ENCODE measurements at places on chromosomes 5 and 9. TPM values are rescaled to one million over a fixed set of nuclear protein-coding genes. Genes with fewer than 3 reads are reported as not detected.

The BTNL3 gene
- 121 TPM for polyA plus RNA-seq

The STKLD1 gene
- 8.1 TPM for polyA plus RNA-seq

The PANK3 gene
- polyA plus RNA-seq, result 16.3 TPM

The VCAN gene
- polyA plus RNA-seq, result 66.4 TPM

The PRDM9 gene
- not detected for polyA plus RNA-seq

The LCN1 gene
- polyA plus RNA-seq, result not detected

The SLC6A19 gene
- polyA plus RNA-seq, result 139 TPM

The CCDC187 gene
- polyA plus RNA-seq, result not detected
